ENCODE measurements at places on chromosomes 5 and 9.

GRCh38 chr5:138978581-138978980 is 103.4 kb upstream of the LRRTM2 start:
- DNase-seq, result no peak

GRCh38 chr5:39518516-39518915 is 93.7 kb upstream of the DAB2 start:
- no peak for DNase-seq

- DNase-seq, result no peak
These were observed 117.3 kb downstream of the ADAMTSL1 start for GRCh38 chr9:18591261-18591660.

DNA sequence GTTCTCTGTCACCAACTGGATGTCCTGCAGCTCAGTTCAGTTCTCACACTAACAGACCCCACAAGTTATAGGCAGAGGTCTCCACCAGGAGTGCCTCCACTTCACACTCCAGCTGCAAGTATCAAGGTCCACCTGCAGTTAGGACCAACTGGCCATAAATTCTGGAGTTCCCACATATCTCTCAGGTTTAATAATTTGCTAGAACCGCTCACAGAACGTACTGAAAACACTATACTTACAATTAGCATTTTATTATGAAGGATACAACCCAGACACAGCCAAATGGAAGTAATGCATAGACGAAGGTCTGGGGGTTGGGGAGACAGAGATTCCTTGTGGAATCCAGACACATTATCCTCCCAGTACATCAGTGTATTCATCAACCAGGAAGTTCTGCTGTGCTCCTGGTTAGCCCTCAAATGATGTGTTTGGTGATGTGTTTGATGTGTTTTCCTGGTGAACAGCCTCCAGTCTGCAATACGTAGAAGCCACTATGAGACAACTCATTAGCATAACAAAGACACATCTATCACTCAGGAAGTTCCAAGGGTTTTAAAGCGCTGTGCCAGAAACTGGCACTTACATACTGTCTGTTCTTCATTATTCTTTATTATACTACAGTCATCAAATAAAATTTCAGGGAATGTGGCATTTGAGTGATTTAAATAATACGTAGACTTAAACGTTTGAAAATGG is 25.4 kb downstream of the OGN start:
- no peak for DNase-seq

GRCh38 chr5:2817031-2817603 is 65.6 kb upstream of the IRX2 start:
- DNase-seq, result no peak
